ENCODE measurements at places on chromosomes 6 and 20.

- DNase-seq = no peak
These were observed 14.7 kb downstream of the UST start for GRCh38 chr6:148761527-148762011.

- DNase-seq = no peak
These were observed 9.9 kb downstream of the HAO1 start for GRCh38 chr20:7930343-7930742.

- DNase-seq = no peak
These were observed 4.7 kb upstream of the MOG start for GRCh38 chr6:29652198-29652584.

GRCh38 chr20:59625214-59625922 lies 21.0 kb downstream of the PHACTR3 start:
- DNase-seq = no peak

DNA sequence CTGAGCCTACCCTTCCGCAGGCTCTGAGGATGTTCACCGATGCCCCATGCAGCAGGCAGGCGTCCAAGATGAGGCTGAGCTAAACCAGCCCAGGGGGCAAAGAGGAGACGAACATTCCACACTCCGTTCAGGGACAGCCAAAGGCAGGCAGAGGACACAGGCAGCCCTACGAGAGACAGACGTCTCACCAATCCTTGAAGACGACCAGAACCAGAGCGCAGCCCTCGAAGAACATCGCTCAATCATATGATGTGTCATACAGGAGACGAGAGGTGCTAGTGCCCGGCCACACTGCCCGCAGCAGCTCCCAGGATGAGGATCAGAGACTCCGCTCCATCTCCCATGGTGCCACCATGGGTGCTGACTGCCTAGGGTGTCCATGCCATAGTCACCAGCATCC lies 35.6 kb upstream of the TMEM181 start:
- no peak for DNase-seq

DNA sequence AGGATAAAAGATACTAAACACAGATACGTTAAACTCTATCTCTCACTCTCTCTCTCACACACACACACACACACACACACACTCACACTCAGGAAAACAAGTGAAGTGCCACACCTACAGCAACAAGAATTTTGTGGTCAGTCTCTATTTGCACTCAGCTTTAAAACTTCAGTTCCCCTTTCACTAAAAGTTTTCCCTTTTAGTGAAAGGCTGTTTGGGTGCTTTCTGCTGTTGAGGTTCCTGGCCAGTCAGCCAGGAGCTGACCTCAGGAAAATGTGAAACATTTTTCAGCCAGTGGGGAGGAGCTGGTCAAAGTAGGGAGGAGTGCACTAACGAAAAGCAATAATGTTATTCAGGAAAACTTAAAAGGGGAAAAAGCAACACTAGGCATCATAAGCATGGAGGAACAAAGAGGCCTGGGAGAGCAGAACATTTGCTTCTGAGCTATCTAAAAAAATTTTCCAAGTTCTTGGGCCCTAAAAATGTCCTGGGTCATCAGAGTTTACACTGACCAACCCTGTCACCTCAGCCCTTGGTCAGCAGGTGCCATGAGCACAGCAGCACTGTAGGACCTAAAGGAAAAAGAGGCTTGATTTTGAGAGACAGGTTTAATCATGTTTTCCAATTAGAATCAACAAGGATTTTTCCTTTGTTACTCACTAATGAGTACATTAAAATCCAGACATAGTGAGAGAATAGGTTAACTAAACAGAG lies 30.7 kb upstream of the NT5E start:
- DNase-seq = no peak

DNA sequence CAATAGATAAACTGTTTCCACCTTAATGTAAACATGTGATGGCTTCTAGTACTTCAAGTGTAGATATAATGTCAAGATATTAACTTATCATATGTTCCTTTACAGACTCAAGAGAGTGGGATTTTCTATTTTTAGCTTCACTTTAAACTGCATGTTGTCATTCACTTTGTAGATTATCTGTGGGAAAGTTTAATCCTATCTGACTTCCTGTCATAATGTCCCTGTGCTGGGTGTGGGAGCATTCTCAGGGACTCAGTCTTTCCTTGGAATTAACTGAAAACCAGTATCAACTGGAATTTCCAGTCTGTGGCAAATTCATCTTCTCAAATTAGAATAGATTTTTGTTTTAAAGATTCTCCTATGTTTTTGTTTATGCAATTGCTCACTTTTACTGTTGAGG lies 226.1 kb upstream of the FERMT1 start:
- DNase-seq = no peak

DNA sequence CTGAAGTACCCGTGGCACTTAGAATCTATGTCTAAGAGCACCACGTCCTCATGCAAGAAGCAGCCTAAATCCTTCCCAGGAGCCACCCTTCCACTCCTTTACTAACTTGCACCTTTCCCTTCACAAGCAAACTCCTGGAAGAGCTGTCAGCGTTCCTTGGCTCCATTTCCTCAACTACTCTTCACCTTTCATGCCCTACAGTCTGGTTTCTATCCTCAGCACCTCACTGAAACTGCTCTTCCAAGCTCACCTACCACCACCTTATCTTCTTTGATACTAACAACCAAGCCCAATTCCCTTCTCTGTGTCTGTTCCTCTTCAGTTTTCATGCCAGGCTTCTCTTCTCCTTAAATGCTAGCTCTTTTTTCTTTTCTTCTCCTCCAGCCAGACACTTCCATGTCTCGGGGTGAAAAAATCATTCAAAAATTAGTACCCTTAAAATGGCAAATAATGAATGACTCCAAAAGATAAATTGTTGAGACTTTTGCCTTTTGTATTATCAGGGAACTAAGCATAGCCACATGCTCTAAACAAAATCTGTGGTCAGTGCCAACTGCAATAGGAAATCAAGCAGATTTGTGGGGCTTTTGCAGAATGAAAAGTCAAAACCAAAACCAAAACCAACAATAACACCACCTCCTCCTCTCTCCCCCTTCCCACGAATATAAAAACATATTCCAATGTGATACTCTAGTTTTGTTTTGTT lies 149.6 kb upstream of the KCNK16 start:
- DNase-seq = no peak

DNA sequence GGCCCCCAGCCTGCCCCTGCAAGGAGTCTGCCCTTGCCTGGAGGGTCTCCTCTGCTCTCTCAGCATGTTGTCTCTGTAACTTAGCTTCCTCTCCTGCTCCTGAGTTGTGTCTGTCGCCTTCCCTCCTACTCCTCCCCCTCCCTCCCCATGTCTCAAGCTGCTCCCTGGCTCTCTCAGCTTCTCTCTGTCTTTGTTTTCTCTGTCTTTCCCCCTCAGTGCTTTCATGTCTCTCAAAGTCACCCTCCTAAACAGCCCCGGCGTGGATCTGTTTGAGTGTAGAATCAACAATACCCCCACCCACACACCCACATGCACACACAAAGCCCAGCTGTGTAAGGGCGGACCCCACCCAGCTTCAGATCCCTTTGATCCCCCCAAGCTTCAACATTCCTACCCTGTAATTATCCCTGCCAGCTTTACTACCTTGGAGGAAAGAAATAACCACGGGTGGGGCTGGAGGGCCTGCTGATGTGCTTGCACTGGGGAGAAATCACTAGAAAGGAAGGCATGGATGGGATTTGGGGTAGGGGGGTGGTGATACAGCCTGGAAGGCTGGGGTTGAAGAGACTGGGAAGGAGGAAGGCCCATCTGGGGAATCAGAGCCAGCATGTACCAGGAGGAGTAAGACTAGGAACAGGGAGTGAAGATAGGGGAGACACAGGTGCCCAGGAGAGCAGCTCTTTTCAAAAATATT lies 1.0 kb upstream of the LY6G6D start:
- no peak for DNase-seq

- DNase-seq = no peak
These were observed 30.2 kb downstream of the MYLIP start for GRCh38 chr6:16158943-16159557.

DNA sequence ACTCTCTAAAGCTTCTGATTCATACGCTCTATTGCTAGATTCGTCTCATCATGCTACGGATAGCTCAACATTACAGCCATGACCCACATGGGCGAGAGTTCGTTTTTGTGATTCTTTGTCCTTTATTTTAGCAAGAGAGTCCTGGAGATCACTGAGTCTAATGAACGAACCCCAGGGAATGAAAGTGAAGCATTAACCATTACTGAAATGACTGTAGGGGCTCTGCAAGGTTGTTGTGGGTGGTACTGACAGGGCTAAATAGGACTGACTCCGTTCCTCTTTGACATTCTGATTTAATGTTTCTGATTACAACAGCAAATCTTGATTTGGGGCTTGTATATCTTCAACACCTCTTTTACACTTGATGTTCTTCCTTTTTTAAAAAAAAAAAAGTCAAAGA lies 13.7 kb upstream of the RTF2 start:
- no peak for DNase-seq

- DNase-seq = no peak
These were observed 61.7 kb downstream of the SLC2A10 start for GRCh38 chr20:46771195-46771588.

DNA sequence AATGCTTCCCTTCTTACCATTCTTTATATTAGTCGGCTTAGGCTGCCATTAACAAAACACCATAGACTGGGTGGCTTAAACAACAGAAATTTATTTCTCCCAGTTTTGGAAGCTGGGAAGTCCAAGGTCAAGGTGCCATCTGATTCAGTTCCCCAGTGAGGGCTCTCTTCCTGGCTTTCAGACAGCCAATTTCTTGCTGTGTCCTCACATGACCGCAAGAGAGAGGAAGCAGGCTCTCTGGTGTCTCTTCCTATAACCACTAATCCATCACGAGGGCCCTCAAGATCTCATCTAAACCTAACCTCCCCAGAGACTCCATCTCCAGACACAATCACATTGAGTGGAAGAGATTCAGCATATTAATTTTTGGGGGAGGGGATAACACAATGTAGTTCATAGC lies 193.0 kb upstream of the SGK1 start:
- DNase-seq = no peak

GRCh38 chr6:8245726-8246125 lies 143.4 kb upstream of the EEF1E1 start:
- DNase-seq = no peak
